ENCODE measurements at places on chromosomes 7 and 10.

DNA sequence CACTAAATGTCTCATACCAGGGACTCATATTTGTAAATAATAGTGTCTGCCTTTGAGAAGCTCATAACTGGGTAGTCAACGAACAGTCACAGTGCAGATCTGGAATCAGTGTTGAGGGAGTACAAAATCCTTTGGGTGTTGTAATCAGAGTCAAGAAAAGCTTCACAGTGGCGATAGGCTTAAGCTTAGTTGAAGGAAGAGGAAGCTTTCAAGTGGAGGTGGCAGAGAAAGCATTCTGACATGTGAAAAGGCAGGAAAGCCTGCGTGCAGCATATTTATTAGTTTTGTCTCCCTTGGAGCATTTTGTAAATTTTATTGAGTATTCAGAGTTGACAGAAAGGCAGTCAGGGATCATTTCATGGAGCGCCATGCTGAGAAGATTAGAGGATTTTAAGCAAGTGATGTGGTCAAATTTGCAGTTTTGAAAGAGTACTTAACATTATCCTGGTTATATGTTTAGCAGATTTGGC lies 104.9 kb downstream of the ADK start:
- no peak for DNase-seq

DNA sequence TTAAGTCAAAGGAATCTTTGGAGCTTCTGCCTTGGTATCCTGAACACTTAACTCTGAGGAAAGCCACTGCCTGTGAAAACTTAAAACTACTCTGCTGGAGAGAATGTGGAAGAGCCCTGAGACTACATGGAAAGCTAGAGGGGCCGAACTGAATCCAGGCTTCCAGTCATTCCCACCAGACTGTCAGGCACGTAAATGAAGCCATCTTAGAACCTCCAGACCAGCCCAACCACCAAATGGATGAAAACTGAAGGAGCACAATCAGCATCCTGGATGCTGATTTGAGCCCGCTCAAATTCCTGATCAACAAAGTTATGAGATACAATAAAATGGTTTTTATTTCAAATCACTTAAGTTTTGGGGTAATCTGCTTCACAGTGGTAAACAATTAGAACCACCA lies 30.8 kb downstream of the TNPO3 start:
- no peak for DNase-seq

DNA sequence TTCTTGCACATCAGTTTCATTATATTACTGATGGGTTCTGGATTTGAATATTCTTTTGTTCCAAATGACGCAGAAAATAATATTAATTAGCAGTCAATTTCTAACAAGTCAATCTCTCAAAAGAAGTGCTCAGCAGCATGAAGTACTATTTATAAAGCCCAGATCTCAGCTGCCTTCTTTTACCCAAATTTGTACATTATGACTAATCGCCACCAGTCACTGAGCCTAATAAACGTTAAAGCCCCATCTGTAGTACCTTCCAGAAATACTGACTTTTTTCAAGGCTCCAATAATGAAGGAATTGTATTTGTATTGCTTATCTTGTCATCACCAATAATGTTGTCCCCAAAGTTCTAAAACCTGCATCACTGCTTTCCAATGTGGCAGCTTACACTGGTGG lies 540.2 kb downstream of the PARD3 start:
- no peak for DNase-seq

DNA sequence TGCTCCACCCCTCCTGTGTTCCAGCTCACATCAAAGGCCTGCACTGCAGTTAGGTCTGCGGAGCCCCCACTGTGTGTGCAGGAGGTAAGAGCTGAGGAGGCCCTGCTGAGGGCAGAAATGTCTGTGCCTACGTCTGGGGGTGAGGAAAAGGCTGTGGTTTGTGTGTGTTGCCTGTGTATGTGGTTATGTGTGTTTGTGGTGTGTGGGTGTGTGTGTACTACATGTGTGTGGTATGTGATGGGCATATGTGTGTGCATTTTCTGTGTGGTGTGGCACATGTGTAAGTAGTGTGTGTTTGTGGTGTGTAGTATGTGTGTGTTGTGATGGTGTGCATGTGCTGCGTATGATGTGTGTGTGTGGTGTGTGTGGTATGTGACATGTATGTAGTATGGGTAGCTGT lies 36.2 kb downstream of the ANXA8 start:
- DNase-seq, result no peak

DNA sequence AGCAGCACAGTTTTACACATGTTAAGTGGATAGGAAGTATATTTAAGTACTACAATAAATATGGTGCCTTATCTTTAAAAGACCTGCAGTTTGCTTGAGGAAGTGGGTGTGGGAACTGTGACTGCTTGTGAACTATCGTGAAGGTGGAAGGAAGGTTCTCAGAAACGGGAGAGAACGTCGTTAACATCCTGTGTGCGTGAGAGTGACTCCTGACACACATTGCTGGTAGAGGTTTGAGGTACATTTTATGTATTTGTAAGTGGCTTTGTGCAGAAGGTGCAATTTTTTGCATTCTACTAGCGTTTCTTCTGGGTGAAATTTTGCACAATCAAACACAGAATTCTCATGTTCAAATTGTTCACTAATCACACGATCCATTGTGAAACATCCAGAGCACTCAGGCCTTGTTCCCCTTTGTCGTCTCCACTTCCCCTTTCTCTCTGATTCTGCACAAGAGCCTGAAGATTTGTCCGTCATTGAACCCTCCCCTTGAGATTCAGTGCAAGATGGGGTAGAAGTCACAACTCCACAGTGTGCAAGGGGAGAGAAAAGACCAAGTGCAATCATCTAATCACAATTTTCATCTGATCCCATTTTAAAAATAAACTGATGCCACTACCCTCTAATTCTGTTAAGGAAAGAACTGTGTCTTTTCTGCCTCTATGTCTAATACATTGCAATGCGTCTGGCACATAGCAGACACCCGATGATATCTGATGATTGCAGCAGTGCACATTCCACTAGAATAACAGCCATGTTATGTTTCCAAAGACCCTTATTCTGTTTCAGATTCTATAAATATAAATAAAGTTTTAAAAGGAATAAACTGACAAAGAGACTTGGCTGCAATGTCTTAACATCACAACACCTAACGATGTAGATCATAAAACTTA lies 279.9 kb downstream of the NEBL start:
- DNase-seq, result no peak

- no peak for DNase-seq
Measured at GRCh38 chr10:120282846-120283492, 174.1 kb upstream of the PLPP4 start.

DNA sequence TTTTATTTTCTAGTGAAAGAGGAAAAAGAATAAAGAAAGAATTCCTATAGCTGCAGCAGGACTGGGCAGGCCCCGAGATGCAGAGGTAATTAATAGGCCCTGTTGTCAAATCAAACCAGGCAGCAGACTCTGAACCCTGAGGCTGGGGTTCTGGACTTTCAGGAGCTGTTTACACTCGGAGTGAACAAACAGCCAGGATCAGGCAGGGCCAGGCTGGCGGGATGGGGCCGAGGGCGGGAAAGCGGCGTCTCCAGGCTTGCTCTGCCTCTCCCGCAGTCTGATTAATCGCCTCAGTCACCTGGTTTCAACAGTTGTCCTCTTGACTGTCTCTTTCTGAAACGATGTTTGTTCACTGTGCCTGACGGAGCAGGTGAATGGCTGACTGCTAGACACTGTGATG lies 675.4 kb upstream of the FOXK1 start:
- no peak for DNase-seq

DNA sequence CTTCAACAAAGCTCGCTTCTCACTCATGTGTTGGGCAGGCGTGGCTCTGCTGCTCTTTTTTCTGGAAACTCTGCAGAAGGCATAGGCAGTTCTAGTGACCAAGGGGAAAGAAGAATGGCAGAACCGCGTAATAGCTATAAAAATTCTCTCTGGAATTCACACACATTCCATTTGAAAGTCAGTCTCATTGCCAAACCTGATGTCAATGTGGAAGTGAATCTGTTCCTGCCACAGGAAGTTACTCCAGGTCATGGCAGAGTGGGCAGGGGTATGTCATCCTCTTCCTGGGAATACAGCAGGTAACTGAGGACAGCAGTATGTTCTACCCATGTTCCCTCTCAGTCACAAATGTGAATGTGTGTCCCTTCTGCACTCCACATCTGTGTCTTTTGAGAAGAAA lies 8.2 kb upstream of the PAXIP1 start:
- no peak for DNase-seq

DNA sequence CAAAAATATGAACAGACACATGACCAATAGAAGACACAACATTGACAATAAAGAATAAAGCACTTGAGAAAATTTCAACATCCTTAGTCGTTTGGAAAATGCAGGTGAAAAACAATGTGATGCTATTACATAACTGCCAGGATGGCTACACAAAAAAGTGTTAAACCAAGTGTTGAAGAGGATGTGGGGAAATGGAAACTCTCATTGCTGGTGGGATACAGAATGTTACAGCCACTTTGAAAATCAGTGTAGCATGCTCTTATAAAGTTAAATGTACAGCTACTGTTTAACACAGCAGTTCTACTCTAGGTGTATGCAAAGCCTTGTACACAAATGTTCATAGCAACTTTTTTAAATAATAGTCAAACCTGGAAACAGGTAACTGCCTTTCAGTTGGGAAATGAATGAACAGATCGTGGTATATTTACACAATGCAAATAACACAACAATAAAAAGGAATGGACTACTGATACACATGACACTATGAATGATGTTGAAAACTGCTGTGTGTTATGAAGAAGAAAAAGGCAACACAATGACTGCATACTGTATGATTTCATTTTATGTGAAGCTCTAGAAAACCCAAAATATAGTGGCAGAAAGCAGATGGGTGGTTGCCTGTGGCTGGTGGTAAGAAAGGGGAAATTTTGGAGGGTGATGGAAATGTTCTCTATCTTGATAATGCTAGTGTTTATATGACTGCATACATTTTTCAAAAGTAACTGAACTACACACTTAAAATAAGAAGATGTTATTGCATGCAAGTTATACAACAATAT lies 102.2 kb upstream of the VIPR2 start:
- no peak for DNase-seq

- DNase-seq, result no peak
Measured at GRCh38 chr7:127897704-127898454, 133.4 kb downstream of the LRRC4 start.

DNA sequence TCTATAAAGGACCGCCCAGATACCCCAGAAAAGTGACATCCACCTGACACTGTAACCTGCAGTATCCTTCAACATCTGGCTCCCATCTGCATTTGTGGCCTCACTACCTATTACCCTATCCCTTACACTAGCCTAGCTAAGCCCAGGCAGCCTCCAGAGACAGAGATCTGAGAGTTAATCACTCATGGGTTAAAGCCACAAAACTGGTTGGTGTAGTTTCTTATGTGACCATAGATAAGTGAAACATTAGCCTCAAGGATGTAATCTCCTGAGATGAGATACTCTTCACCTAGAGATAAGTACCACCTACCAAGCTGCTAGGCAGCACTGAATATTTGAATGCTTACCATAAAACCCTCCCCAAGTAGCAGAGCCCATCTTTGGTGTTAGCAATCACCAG lies 35.4 kb downstream of the CTTNBP2 start:
- DNase-seq, result no peak

- DNase-seq, result no peak
Measured at GRCh38 chr7:1975179-1975578, 257.6 kb downstream of the MAD1L1 start.

- DNase-seq, result no peak
Measured at GRCh38 chr7:70586822-70587221, 545.1 kb upstream of the GALNT17 start.

DNA sequence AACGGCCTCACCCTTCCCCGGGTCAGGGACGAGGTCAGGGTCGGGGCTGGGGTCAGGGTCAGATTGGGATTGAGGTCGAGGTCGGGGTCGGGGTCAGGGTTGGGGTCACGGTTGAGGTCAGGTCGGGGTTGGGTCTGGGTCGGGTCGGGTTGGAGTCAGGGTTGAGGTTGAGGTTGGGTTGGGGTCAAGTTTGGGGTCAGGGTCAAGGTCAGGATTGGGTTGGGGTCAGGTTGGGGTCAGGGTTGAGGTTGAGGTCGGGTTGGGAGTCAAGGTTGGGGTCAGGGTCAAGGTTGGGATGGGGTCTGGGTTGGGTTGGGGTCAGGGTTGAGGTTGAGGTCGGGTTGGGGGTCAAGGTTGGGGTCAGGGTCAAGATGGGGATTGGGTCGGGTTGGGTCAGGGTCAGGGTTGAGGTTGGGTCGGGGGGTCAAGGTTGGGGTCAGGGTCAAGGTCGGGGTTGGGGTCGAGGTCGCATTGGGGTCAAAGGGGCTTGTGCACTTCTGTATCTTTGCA lies 131.4 kb downstream of the VIPR2 start:
- no peak for DNase-seq

- no peak for DNase-seq
Measured at GRCh38 chr7:116018731-116019130, 11.8 kb downstream of the TFEC start.

- no peak for DNase-seq
Measured at GRCh38 chr10:53130337-53130736, 357.8 kb upstream of the MBL2 start.

DNA sequence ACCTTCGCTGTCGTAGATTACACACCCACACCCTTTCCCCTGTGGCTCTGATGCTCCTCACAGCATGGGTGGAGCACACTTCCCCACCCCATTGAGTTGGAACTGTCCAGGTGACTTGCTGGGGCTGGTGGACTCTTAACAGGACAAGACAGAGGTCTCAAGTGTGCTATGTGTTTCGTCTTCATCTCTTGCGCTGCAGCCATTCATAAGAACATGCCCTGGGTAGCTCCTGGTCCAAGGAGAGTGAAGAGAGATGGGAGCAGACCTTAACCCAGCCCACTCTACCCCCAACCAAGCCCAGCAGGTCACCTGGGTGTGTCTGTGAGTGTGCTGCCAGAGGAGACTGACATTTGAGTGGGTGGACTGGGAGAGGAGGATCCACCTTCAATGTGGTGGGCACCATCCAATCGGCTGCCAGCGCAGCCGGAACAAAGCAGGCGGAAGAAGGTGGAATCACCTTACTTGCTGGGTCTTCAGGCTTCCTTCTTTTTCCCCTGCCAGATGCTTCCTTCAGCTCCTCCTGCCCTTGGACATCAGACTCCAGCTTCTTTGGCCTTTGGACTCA lies 112.4 kb downstream of the HTR5A start:
- no peak for DNase-seq

DNA sequence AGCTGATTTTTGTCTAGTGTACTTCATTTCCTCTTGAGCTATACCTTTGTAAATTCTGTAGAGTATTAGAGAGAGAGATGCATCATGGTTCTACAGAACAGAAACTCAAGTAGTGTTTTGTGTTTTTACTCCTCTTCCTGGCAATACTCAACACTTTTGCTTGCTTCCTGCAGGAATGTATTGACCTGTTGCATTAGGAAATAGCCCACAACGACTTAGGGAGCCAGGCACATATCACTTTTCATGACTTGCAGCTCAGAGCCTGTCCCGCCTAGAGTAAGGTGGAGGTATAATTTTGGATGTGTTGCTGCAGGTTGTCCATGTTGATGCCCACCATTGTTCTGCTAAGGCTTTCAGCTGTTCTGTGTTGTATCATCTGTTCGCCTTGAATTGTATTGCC lies 216.3 kb downstream of the SDK1 start:
- DNase-seq, result no peak

GRCh38 chr7:33534833-33535232 lies 370.5 kb upstream of the BMPER start:
- no peak for DNase-seq

GRCh38 chr7:135480966-135481597 lies 28.8 kb downstream of the CNOT4 start:
- no peak for DNase-seq

GRCh38 chr7:16564909-16565426 lies 38.3 kb downstream of the LRRC72 start:
- no peak for DNase-seq

All from cortex of kidney (tissue), 1 donor.